Pons (tissue), 1 donor: ENCODE measurements at places on chromosomes 11 and 22.

- no peak for DNase-seq
Observed at GRCh38 chr11:112627588-112628045, 333.6 kb upstream of the NCAM1 start.

- no peak for DNase-seq
Observed at GRCh38 chr11:40227730-40228129, 1231.7 kb downstream of the LRRC4C start.

DNA sequence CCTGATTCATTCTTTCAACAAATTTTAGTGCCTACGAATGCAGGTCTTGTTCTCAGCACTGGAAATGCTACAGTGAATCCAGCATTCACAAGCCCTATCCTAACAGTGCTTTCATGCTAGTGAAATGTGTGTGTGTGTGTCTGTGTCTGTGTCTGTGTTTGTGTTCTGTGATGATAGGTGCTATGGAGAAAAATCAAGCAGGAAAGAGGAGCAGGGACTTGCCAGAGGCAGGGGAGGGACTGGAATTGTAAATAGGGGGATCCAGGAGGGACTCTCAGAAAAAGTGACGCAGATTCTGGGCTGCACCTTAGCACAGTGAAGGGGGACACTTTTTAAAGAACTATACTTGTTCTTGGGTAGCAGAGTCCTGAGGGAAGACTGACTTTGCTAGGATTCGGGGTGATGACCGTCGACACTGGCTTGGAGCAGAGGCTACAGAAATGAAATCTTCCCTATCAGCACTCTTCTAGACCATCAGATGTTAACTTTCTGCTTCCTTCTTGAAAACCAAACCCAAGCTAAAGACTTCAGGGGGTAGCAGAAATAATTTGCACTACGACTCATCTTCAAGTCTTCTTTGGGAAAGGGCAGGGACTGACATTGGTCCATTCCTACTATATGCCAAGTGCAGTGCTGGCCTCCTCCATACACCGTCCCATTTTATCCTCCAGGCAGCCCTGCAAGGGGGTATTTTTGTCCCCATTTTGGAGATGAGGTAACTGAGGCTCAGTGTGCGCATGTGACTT is 39.3 kb upstream of the PTPRJ start:
- no peak for DNase-seq

GRCh38 chr11:132037956-132038355 is 667.5 kb downstream of the NTM start:
- no peak for DNase-seq

DNA sequence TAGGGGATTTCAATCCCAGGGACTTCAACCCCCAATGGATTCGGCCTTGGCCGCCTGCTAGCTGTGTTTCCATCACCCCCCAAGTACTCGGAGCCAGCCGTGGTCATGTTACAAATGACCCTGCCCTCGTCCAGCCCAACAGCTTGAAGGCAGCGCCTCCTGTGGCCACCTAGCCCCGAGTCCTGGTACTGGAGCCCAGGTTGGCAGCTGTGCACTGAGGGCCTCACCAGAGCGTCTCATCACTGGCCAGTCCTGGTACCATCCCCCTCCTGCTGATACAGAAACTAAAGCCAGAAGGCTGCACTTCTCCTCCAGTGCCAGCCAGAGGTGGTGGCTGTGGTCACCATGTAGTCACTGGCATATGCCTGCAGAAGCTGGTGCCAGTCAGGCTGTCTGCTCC is 44.9 kb upstream of the FADD start:
- no peak for DNase-seq

DNA sequence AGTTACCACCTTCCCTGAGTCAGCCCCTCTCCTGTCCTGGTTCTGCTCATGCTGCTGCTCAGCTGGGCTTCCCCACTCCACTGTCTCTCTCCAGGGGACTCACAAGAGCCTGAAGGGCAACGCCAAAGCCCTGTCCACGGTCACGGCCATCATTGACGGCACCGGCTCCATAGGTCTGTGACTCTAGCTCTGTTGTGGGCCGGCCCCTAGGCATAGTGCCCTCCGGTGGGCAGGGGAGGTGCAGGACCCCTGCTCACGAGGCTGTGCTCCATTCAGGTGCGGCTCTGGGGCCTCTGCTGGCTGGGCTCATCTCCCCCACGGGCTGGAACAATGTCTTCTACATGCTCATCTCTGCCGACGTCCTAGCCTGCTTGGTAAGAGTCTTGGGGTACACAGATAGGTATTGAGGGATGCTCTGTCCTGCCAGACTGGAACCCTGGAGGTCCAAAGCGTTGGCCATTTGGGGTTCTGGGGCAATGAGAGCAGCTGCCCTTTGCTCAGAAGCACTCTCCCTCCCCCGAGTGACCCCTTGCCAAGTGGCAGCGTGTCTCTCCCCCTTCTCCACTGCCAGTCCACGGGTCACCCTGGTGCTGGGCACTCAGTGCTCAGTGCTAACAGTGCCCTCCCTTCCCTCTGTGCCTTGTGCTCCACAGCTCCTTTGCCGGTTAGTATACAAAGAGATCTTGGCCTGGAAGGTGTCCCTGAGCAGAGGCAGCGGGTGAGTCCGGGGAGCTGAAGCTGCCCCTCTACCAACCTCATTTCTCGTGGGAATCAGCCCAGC is 22.4 kb downstream of the SLC37A2 start:
- no peak for DNase-seq

DNA sequence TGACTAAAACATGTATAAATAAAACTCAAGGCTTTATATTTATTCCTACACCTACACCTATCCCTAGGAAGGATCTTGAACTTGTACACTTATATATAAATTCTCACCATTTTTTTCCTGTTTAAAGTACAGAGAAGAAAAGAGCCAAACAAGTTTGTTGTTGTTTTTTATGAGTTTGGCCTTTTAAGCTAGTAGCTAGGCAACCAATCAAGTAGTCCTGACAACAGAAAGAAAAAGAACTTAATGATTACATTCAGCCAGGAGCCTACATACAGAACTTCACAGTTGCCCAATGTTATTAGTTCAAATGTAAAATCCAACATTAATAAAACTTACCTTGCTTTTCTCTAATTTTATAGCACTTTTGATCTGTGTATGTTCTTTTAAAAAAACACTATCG is 316.2 kb downstream of the SOX6 start:
- DNase-seq = no peak

GRCh38 chr22:33699176-33699575 is 221.1 kb downstream of the LARGE1 start:
- no peak for DNase-seq

GRCh38 chr11:12542186-12542935 is 131.9 kb upstream of the TEAD1 start:
- DNase-seq = no peak

GRCh38 chr11:18772211-18772610 is 19.4 kb downstream of the PTPN5 start:
- peak; percentile 20 for DNase-seq

DNA sequence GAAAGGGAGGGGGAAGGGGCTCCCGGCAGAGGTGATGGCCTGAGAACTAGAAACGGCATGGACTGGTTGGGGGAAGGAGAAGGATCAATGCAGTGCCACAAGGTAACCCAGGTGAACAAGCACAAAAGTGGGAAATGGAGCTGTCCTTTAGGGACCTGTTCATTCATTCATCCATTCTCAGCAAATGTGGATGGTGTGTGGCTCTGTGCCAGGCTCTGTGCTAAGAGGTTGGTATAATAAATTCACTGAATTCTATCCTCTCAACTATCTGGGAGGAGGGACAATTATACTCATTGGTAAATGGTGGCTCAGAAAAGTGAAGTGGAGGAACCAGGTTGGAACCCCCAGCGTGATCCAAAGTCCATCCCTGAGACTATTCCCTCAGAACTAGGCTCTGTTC is 18.6 kb upstream of the ARAP1 start:
- DNase-seq = no peak

- DNase-seq = no peak
Observed at GRCh38 chr11:60942219-60942618, 9.8 kb downstream of the SLC15A3 start.

DNA sequence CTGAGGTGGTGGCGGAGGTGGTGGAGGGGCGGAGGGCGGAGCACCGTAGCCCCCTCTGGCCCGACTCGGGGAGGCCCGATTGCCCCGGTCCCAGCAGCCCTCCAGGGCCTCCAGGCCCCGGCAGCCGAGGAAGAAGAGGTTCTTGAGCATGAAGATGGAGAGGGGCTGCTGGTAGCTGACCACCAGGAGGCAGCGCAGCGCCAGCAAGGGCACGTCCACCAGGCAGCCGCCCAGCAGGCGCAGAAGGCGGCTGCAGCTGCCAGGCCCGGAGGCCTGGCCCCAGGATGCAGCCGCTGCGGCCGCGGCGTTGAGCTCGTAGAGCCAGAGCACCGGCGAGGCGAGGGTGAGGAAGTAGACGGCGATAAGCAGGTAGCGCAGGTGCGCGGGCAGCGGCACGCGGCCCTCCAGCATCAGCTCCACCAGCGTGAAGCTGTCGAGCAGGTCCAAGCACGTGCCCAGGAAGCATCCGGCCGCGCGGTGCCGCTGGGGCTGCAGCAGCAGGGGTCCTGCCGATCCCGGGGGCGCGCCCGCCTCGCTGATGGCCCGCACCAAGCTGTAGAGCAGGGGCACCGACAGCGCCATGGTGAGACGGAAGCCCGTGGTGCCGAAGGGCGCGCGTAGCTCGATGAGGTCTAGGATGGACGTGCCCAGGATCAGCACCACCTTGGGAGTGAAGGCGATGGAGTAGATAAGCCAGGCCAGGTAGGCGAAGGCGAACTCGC is 1.5 kb downstream of the TMEM121B start:
- no peak for DNase-seq

DNA sequence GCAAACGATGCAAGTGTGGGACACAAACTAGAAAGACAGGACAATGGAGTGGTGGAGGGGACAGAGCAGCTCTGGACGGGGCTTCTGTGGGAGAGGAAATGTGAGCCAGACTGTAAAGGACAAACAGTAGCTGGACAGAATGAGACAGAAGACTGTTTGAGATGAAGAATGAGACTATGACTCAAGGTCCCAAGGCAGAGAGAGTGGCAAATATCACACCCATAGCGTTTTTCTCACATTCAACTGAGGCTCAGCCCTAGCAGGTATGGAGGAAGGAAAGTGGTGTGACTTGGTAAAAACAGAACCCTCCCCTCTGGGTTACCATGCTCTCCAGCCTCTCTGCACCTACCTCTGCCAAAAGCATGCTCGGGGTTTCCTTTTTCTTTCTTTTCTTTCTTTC is 96.5 kb downstream of the RPL27A start:
- DNase-seq = no peak

GRCh38 chr11:127651888-127652221 is 651.3 kb upstream of the KIRREL3 start:
- no peak for DNase-seq

DNA sequence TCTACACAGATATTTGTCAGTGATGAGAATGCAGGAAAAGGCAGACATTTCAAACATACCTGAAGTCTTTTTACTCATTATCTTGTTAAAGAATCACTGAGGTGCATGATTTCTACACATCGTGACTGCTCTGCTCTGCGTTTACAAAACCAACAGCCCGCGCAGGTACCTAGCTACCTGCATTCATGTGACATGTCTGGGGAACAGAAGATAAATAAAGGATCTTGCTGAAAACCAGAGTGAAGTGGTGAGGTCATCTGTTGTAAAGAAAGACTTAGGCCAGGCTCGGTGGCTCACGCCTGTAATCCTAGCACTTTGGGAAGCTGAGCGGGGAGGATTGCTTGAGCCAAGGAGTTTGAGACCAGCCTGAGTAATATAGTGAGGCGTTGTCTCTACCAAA is 15.7 kb downstream of the ASPHD2 start:
- DNase-seq = no peak

- DNase-seq = peak; percentile 88
Observed at GRCh38 chr11:36073411-36074203, 129.7 kb downstream of the LDLRAD3 start.

DNA sequence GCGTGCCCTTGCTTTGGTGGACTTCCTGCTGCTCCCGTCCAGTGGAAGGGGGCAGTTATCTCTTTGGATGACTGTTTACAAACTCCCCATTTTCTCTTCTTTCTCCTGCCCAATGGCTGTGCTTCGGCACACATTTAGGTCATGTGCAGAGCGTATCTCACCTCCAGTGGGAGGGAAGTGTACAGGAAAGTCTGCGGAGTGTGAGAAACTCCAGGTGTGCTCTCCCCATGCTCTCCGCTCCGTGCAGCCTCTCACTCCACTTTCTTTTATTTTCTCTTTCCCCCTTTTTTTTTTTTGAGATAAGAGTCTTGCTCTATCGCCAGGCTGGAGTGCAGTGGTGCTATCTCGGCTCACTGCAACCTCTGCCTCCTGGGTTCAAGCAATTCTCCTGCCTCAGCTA is 11.9 kb upstream of the TEF start:
- DNase-seq = no peak

DNA sequence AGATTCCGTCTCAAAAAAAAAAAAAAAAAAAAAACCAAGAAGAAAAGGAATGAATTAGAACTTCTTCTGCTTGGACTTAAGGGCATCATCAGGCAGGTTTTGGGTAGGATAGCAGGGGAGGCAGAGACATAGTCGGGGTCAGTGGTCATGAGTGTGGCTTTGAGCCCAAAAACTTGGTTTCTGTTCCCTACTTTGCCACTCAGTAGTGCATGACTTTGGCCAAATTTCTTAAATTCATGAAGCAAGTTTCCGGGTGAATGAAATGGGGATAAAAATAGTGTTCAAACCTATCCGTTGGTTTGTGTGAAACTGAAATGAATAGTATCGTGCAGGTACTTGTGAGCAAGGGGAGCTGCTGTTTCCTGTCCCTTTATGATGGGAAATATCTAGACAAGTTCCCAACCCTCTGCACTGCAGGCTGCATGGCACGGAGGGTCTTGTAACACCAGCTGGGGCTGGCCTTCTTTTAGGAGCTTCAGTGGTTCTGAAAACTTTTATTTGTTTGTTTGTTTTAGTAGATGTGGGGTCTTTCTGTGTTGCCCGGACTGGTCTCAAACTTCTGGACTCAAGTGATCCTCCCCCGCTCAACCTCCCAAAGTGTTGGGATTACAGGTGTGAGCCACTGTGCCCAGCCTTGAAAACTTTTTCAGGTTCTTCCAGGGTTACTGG is 18.4 kb downstream of the NEAT1 start:
- DNase-seq = peak; percentile 49

- no peak for DNase-seq
Observed at GRCh38 chr22:43447380-43447779, 35.6 kb downstream of the MPPED1 start.

DNA sequence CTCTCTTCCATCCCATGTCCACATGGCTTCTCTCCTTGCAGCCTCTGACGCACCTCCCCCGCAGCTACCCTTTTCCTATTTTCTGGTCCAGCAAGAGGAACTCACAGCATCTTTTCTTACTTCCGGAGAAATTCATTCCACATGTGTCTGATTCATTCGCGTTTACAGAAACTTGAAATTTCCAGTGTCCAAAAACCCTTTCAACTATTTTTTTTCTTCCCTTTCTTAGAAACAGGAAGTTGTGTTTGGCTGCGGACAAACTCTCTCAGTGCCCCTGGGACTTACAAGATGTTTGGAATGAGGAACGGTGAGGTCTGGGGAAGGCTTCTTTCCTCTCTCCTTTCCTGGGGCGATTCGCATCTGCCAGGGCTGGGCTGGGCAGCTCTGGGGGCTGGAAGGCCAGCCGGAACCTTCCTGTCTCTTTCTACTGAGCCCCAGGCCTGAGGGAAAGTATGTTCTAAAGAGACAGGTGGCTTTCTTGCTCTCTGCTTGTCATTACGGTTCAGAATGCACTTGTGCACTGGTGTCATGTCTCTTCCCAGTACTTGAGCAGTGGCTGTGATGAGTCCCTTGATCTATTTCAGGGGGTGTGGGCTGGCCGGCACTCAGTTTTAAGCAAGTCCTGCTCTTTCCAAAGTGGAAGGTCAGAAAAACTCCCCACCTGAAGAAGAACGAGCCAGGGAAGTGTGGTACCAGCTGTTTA is 27.5 kb downstream of the ADAMTS8 start:
- DNase-seq = no peak

- DNase-seq = no peak
Observed at GRCh38 chr11:66478729-66479393, 1.4 kb upstream of the DPP3 start.

- no peak for DNase-seq
Observed at GRCh38 chr11:122754553-122755322, 83.6 kb upstream of the CRTAM start.
